ENCODE measurements at places on chromosomes 5 and 9.

GRCh38 chr9:17004500-17004899 lies 130.3 kb upstream of the CNTLN start:
- DNase-seq, result no peak

DNA sequence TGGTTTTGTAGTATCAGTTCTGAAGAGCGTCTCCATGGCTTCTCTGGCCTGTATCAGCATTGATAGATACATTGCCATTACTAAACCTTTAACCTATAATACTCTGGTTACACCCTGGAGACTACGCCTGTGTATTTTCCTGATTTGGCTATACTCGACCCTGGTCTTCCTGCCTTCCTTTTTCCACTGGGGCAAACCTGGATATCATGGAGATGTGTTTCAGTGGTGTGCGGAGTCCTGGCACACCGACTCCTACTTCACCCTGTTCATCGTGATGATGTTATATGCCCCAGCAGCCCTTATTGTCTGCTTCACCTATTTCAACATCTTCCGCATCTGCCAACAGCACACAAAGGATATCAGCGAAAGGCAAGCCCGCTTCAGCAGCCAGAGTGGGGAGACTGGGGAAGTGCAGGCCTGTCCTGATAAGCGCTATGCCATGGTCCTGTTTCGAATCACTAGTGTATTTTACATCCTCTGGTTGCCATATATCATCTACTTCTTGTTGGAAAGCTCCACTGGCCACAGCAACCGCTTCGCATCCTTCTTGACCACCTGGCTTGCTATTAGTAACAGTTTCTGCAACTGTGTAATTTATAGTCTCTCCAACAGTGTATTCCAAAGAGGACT lies 1.5 kb downstream of the GPR21 start:
- no peak for DNase-seq

DNA sequence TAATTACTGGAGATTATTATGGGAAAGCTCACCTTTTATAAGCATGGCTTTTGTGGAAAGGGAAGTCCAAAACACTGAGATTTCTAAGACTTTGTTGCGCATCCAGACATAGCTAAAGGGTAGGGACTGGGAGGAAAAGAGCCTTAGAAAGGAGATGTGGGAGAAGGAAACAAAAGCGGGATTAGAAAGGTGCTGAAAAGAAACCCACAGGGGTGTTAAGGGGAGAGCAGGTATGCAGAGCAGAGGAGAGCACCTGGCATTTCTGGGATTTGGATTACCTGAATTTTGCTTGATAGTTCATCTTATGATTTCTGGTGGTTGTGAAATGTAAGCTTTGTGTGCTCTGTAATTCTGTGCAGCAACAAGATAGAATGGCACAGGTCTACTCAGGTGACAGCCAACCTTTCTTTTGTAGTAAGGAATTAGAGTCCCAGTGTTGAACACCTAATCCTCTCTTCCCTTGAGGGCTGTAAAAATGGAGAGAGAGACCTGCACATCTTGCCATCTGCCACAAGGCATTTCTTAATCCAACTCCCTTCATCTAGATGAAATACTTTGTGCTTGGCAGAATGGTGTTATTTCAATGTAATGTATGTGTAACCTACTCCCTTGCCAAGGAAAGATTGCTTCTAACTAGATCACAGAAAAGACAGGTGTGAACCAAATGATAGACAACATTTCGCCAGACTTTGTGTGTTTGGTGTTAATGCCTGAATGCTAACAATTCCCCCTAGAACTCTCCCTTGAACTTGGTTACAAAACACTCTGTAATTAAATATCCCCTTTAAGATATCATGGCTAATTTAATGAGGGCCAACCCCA lies 47.4 kb downstream of the ATPSCKMT start:
- DNase-seq, result no peak

DNA sequence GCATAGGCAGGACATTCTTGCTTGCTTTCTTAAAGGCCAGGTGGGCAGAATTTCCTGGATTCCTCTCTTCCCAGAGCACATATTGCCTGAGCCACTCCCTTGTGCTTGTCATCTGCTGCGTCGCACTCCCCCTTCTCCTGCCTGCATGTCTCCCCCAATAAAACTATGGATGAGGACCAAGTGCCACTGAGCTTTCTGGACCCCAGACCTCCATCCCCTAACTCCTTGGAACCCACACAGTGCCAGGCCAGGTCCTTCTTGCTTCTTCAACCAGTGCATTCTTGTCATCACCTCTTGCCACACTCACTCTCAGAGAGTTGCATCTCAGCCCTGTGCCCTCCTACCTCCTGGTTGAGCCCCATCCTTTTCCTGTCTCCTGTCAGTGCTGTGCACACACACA lies 157.9 kb upstream of the PANK3 start:
- DNase-seq, result no peak

DNA sequence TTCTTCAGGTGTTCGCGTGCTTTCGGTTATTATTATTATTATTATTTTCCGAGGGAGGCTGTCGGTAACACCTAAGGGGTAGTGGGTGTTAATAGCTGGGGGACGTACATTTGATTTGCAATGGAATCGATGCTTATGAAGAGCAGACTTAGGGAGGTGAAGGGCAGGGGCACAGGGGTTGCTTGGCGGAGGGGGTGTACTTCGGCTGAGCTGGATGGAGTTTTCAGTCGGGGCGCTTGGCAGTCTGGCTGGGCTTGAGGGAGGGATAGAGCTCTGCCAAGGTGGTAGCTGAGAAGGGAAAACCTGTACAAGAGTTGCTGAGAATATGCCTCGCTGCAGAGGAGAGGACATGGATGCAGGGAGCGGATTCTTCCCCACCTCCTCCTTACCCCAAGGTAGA lies 617 bp upstream of the PTPRD start:
- DNase-seq, result no peak

GRCh38 chr5:83396662-83397061 lies 74.9 kb upstream of the VCAN start:
- no peak for DNase-seq

- peak; percentile 72 for DNase-seq
Measured at GRCh38 chr9:109918339-109919163, 138.6 kb downstream of the PALM2AKAP2 start.

GRCh38 chr5:79186021-79186420 lies 49.9 kb upstream of the JMY start:
- no peak for DNase-seq

GRCh38 chr5:65171645-65172044 lies 310.1 kb downstream of the ADAMTS6 start:
- no peak for DNase-seq

- no peak for DNase-seq
Measured at GRCh38 chr5:134114886-134115805, 665 bp downstream of the TCF7 start.

GRCh38 chr5:40381676-40382363 lies 297.9 kb upstream of the PTGER4 start:
- peak; percentile 24 for DNase-seq

DNA sequence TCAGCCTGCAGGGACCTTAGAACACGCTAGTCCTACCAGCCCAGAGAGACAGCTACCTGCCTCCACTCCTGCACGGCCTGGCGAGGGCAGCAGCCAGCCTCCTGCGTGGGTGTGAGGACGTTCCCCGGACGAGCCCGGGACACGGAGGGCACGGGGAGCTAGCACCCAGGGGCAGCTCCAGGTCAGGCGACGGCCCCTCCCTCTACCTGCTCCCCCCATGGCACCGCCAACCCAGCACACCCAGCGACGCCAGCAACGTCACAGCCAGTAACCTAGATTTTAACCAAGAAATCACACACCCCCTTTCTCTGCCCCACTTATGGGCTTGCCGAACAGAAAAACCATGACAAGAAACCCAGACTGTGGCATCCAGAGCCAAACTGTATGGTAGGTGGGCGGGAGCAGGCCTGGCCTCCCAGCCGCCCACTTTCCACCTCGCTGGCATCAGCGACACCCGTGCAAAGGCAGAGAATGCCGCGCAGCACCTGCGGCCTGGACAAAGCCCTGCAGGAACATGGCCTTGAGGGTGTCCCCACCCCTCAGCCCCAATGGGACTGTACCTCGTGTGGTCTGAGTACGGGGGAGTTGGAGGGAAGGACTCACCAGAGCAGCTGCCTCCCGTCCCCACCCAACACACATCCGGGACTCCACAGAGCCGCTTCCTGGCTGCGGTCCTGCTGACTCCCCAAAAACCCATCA lies 47.9 kb downstream of the NACC2 start:
- DNase-seq, result no peak

GRCh38 chr5:154385236-154385512 lies 60.6 kb upstream of the SAP30L start:
- DNase-seq, result peak; percentile 41

GRCh38 chr5:88539693-88540365 lies 271.2 kb upstream of the TMEM161B start:
- no peak for DNase-seq

DNA sequence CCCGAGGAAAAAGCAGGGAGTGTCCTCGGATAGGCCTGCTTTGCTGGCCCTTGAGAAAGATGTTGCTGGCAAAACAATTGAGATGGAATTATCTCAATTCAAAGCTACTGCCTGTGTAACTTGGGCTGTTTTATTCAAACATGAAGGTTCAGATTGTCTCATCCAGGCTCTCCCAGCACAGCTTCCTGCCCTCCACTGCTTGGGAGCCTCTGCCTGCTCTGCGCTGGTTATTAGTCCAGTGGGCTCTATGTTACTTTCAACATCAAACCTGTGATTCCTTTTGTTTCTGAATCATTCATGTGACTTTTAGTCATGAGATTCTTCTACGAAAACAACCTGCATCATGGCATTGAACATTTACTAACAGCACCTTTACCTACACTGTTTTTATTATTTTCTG lies 123.2 kb downstream of the SNCAIP start:
- no peak for DNase-seq

- no peak for DNase-seq
Measured at GRCh38 chr5:59061377-59061776, 478.5 kb downstream of the RAB3C start.

- peak; percentile 27 for DNase-seq
Measured at GRCh38 chr5:1882337-1883119, at the start of gene IRX4. Gene IRX4, minus strand, starts transcription at chr5:1882925. Its CDS starts 278 bp downstream, at chr5:1882647.

DNA sequence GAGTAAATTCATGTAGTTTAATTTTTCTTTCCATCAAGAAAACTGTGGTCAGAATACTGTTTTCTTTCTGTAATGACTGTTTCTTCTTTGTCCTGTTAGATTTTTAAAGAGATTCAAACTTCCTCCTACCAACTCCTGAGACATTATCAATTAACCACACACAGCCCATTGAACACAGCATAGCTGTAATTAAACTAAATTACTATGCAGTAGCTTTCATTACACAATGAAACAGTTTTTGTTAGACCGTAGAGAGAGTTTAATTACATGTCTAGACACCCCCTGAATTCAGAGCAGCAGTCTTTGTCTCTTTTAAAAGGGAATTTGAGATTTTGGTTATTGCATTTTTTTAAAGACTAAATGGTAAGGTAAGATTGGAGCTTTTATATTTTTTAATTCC lies 77.5 kb downstream of the STARD4 start:
- DNase-seq, result no peak

- DNase-seq, result no peak
Measured at GRCh38 chr5:168474319-168474718, 12.0 kb upstream of the RARS1 start.

- no peak for DNase-seq
Measured at GRCh38 chr5:29833394-29833793, 1360.1 kb upstream of the CDH6 start.

DNA sequence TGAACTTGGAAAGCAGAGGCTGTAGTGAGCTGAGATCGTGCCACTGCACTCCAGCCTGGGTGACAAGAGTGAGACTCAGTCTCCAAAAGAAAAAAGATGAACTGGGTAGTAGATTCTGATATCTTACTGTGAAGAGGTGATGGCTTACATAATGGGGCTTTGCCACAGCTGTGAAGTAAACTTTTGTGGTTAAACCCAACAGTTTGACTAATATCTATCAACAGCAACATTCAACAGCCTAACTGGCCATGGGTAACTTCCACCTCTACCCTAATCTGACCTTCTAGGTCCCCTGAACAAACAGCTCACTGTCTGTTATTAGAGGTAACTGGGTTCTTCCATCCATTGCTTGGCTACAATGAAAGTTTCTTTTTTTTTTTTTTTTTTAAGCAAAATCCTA lies 52.1 kb downstream of the TLE1 start:
- no peak for DNase-seq

GRCh38 chr5:43020399-43020746 lies 19.7 kb downstream of the ANXA2R start:
- DNase-seq, result no peak

DNA sequence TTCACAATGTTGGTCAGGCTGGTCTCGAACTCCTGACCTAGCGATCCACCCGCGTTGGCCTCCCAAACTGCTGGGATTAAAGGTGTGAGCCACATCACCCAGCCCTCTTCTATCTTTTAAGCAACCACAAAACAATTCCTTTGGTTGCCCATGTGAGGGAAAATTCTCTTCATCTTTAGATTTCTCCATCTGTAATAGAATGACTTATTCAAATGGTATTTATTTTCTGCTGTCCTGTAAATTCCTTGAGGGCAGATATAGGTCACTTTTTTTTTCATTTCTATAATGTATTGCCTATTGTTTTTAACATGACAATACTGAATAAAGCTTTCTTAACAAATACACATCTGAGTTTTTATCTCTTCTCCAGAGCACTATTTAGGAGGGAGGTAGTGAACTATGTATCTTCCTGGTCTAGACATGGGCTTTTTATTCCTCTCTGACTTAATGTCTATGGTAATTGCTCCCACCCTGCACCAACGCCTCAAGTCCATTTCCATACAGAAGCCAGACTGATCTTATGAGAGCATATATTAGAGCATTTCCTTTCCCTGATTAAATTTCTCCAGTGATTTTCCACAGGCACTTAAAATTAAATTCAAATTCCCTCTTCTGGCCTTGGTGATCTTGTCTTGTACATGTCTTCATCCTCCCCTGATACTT lies 595.6 kb downstream of the CAAP1 start:
- no peak for DNase-seq

DNA sequence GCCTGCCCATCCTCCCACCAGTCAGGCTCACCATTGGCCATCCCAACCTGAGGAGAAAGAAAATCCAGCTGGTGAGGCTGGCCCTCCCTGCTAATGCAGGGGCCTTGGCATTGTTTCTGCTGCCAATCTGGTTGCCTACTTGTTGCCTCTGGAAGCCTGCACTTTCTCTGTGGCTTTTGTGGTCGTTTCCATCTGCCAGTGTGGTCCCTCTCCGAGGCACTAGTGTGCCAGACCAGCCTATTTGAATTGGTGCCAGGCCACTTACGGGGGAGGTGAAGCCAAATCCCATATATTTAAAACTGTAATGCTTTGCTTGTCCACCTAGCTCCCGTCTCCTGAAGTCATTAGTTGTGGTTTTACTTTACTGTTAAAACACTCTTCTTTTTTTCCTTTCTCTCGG lies 213.4 kb upstream of the ADAMTSL1 start:
- DNase-seq, result no peak

Data from dermis blood vessel endothelial cell (primary cell).